Bronchus fibroblast of lung (primary cell): ENCODE measurements at places on chromosomes 13 and 19. TPM values are rescaled to one million over a fixed set of nuclear protein-coding genes. Genes with fewer than 3 reads are reported as not detected.

CCDC169 gene
- 2.5 and 3.7 TPM in 2 replicates for total RNA-seq

SPTBN4 gene
- 0.34 and 1.5 TPM in 2 replicates for total RNA-seq

N4BP2L1 gene
- total RNA-seq, result 0.30 and 0.67 TPM in 2 replicates

ZNF66 gene
- total RNA-seq, result 0.59 and 2.5 TPM in 2 replicates

NLRP4 gene
- total RNA-seq, result not detected in 2 replicates
